ENCODE measurements at places on chromosomes 3 and 15. TPM values are rescaled to one million over a fixed set of nuclear protein-coding genes. Genes with fewer than 3 reads are reported as not detected.
A peak's percentile ranks its signal among the peaks of the same experiment; 100 is the strongest.

- no peak for DNase-seq
- no peaks in the 10 kb centered on the region for H3K4me1 ChIP-seq
- H3K36me3 ChIP-seq, result no peaks in the 10 kb centered on the region
- H3K27ac ChIP-seq, result no peak overlapping the region
- H3K4me3 ChIP-seq, result no peak overlapping the region
Measured at GRCh38 chr3:102374863-102375634, 59.8 kb upstream of the ZPLD1 start.

ANKRD63 gene
- total RNA-seq, result not detected

TMEM266 gene
- total RNA-seq, result not detected

B2M gene
- total RNA-seq, result 6,275 TPM

PLD1 gene
- total RNA-seq, result 4.1 TPM

DNA sequence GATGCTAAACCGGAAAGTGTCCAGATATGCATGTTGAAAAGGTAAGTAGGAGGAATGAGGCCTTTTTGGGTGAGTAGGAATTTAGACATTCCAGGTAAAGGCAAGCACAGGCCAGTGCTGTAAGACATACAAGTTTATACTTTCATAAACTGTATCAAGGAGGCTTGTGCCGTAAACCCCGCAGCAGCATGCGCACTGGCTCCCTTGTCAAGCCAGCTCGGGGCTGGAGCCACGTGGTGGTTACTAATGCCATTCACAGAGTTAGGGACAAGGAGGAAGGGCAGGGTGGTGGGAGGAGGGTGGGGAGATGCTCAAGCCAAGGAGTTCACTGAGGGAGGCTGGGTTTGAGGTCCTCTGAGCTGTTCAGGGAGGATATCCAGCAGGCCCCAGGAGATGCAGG, 35.8 kb downstream of the PLD1 start:
- no peaks in the 10 kb centered on the region for H3K4me1 ChIP-seq
- no peak overlapping the region for H3K27ac ChIP-seq
- no peak overlapping the region for H3K4me3 ChIP-seq
- DNase-seq, result no peak

- H3K27ac ChIP-seq, result peak overlapping the region; percentile 87
- H3K36me3 ChIP-seq, result peaks cover 50% of the 10 kb centered on the region
- H3K27me3 ChIP-seq, result no peaks in the 10 kb centered on the region
- peaks cover 52% of the 10 kb centered on the region for H3K4me1 ChIP-seq
Measured at GRCh38 chr3:4983739-4984510, 4.7 kb downstream of the BHLHE40 start.

DNA sequence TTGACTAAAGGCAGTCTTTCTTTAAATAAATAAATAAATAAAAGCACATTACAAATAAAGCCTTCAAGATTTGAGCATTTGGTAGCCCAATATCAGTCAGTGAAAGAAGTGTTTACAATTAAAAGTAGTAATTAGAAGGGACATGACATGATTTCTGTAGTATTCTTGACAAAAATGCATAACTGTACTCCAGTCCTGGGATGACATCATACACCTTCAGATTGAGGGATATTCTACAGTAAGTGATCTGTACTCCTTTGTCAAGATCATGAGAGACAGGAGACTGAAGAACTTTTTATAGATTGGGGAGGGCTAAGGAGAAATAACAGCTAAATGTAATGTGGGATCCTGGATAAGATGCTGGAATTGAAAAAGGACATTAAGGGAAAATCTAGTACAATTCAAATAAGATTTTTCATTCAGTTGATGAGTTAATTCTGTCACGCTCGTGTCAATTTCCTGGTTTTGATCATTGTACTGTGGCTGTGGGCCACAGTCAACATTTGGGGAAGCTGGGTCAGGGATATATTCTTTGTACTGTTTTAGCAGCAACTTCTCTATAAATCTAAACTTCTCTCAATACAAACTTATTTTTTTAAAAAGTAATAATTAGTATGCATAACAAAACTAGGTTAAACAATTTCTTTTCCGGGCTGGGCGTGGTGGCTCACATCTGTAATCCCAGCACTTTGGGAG, 314.8 kb downstream of the PTPRG start:
- H3K27ac ChIP-seq, result no peak overlapping the region
- H3K4me3 ChIP-seq, result no peak overlapping the region
- no peaks in the 10 kb centered on the region for H3K36me3 ChIP-seq
- no peak for DNase-seq

GRCh38 chr15:75945953-75946352, 42.3 kb downstream of the FBXO22 start:
- no peak for DNase-seq
- no peaks in the 10 kb centered on the region for H3K4me1 ChIP-seq
- peaks cover 10% of the 10 kb centered on the region for H3K27me3 ChIP-seq
- no peaks in the 10 kb centered on the region for H3K36me3 ChIP-seq
- H3K27ac ChIP-seq, result no peak overlapping the region

- H3K27me3 ChIP-seq, result no peaks in the 10 kb centered on the region
- peak overlapping the region; percentile 76 for H3K27ac ChIP-seq
- H3K4me3 ChIP-seq, result peak overlapping the region; percentile 50
- DNase-seq, result no peak
Measured at GRCh38 chr3:122366379-122366749, 16.7 kb downstream of the MIX23 start.
